ENCODE measurements at places on chromosomes 2 and 18.

- DNase-seq = no peak
These were observed 318.8 kb downstream of the ZEB2 start for GRCh38 chr2:144201126-144201525.

DNA sequence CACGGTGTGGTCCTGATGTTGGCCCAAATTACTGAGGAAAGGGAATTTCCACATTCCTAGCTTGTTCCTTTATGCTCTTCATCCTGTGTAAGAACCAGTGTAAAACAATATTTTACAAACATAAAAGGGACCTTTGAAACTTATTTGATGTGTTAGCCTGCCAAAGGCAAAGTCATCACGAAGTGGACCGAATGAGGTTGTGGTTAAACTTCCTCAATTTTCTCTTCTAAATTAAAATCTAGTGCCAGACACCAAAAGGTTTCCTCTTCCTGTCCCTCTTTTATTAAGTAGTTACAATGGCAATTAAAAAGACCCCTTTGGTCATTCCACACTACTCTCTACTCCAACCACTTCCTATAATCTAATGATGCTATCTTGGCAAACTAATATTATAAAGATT lies 279.8 kb downstream of the AFF3 start:
- DNase-seq = no peak

DNA sequence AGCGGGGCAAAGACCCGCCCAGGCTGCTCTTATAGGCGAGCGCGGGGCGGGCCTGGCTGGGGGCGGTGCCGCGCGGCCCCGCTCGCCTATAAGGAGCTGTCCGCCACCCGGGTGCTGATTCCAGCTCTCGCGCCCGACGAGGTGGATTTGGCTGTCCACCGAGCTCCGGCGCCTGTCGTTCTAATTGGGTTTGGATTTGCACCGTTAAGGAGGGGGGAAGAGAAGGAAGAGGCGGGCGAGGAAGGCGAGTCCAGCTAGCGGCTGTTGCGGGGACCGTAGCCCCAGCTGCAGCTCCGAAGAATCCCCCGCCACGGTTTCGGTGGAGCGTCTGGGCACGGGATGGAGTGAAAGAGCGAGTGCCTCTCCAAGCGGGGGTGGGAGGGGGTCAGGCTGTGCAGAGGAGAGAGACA lies at the start of gene CNTNAP5:
CNTNAP5 (plus strand) TSS at position 117 of the 410 bp plus-strand sequence. CDS start 364 bp downstream, outside the sequence.
- DNase-seq = no peak

DNA sequence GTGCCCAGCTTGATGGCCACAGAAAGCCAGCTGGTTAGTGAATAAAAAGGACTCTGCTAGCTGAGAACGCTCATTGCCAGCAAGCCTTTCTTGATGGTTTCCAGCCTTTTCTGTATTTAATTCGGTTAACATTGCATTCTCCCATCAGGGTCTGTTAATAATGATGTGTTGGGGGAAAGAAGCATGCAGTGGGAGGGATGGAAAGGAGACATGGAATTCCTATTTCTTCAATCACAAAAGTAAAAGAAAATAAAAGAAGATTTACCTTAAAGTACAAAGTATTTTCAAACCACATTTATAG lies 141.9 kb upstream of the RBBP8 start:
- DNase-seq = no peak

Data from NCI-H526 treated with DMSO at 0.1 percent for 48 hours (cell line).